Caco-2 (cell line): ENCODE measurements at places on chromosomes 12 and 14. TPM values are rescaled to one million over a fixed set of nuclear protein-coding genes. Genes with fewer than 3 reads are reported as not detected.

TSPAN8 gene
- 86.4 and 99.9 TPM in 2 replicates for total RNA-seq

POLE2 gene
- total RNA-seq: 29.7 and 31.4 TPM in 2 replicates

PLEKHD1 gene
- total RNA-seq: 0.42 and 0.50 TPM in 2 replicates

KLRD1 gene
- total RNA-seq: 0.05 and 0.23 TPM in 2 replicates

DNA sequence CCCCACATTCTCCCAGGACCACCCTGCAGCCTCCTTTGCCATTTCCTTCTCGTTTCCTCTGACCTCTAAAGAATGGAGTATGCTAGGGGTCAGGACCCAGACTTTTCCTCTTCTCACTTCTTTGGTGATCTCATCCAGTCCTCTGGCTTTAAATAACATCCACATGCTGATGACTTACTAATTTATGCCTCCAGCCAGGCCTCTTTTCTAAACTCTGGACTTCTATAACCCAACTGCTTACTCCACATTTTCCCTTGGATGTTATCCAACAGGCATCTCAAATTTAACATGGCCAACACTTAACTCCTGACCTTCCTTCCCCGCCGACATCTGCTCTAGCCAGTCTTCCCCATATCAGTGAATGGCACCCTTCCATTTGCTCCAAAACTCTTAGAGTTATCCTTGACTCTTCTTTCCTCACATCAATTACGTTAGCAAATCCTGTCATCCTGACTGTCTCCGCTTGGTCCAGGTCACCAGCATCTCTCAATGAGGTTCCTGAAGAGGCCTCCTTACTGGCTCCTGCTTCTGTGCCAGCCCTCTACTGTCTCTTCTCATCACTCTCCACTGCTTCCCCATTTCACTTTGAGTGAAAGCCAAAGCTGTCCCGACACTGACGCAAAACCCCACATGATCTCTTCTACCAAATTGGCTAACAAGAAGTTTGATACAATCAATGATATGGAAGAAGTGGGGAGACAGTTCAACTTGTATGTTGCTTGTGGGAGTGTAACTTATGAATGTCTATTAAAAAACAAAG lies 42.7 kb downstream of the TMBIM6 start:
- no peaks in the 10 kb centered on the region for H3K36me3 ChIP-seq
- no peaks in the 10 kb centered on the region for H3K27me3 ChIP-seq
- DNase-seq: no peak
- no peak overlapping the region for H3K4me3 ChIP-seq
- no peak overlapping the region for H3K27ac ChIP-seq

GRCh38 chr12:52183544-52183910 lies 8.3 kb downstream of the KRT80 start:
- H3K27me3 ChIP-seq: no peaks in the 10 kb centered on the region
- H3K27ac ChIP-seq: no peak overlapping the region
- H3K36me3 ChIP-seq: no peaks in the 10 kb centered on the region
- H3K4me3 ChIP-seq: no peak overlapping the region

DNA sequence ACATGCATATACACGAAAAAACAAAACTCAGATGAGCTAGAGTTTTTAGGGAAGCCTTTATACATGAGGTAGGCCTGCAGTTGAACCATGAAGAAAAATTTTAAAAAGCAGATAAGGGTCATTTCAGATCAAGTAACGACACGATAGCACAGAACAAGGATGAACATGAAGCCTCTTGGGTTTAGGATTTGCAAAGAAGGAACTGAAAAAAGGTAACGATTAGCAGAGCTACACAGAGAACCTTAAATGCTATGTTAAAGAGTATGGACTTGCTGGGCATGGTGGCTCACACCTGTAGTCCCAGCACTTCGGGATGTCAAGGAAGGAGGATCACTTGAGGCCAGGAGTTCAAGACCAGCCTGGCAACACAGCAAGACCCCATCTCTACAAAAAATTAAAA lies 96.1 kb upstream of the HECTD1 start:
- H3K27ac ChIP-seq: no peak overlapping the region
- no peaks in the 10 kb centered on the region for H3K36me3 ChIP-seq
- no peaks in the 10 kb centered on the region for H3K4me1 ChIP-seq

GRCh38 chr14:96629082-96629481 lies 126.9 kb downstream of the PAPOLA start:
- no peaks in the 10 kb centered on the region; the same call in 1 of the 2 replicates for H3K27me3 ChIP-seq
- H3K36me3 ChIP-seq: no peaks in the 10 kb centered on the region
- no peak overlapping the region for H3K4me3 ChIP-seq
- H3K27ac ChIP-seq: no peak overlapping the region
- no peak for DNase-seq
- no peaks in the 10 kb centered on the region for H3K4me1 ChIP-seq

DNA sequence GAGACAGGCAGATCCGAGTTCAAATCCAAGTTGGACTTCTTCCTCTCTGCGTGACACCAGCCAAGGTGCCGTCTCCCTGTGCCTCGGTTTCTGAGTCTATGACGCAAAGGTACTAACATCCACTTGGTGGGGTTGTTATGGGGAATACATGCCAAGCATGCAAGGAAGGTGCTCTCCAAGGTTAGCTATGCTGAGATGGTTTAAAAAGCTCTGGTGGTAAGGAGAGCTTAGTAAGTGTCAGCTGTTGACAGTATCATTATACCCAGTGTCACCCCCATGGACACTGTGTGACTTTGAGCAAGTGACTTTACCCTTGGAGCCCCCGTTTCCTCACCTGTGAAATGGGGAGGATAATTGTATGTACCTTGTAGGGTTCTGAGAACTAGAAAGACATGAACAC lies 22.2 kb downstream of the MMAB start:
- no peak for DNase-seq
- H3K36me3 ChIP-seq: no peaks in the 10 kb centered on the region
- no peak overlapping the region for H3K4me3 ChIP-seq
- no peaks in the 10 kb centered on the region; the same call in 1 of the 2 replicates for H3K4me1 ChIP-seq
- H3K27ac ChIP-seq: no peak overlapping the region
- H3K27me3 ChIP-seq: no peaks in the 10 kb centered on the region

- H3K27ac ChIP-seq: no peak overlapping the region
- H3K4me3 ChIP-seq: no peak overlapping the region
Observed at GRCh38 chr12:130787445-130788410, 51.3 kb downstream of the STX2 start.
